Hippocampal formation (tissue), 2 donors: ENCODE measurements at places on chromosomes 3 and 15.

DNA sequence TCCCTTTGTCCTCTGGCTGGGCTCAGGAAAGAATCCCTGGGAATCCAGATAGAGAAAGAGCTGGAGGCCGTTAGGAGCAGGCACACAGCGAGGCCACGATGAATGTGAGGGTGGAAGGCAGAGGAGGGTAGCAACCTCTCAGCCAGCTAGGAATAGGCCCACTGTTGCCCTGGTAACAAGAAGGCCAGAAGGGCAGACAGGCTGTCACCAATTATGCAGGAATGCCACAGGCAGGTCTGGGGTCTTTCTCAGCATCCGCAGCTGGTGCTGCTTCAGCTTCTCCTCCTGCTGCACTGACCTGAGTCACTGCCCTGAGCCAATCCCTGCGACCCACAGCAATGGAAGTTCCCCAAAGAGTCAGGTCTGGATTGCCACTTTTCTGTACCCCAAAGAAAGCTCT, 62.8 kb upstream of the C3orf80 start:
- no peak for DNase-seq

GRCh38 chr15:65633752-65634151, 12.0 kb downstream of the SLC24A1 start:
- no peak for DNase-seq

DNA sequence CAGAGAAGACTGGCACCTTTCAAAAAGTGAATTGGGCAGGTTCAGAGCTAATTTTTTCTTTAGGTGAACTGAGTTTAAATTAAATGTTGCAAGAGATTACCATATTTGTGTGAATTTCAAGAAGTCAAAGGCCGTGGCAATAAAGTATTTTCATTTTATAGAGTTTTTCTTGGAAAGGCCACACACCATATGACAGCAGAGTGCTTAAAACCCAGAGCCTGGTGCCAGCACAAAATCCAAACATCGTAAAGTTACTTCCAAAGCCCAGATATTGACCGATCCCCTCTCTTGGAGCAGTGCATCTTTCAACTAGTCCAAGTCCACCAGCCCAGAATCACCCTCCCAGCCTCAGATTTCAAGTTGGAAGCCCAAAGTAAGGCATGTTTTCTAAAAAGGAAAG, 164.5 kb downstream of the VGLL4 start:
- DNase-seq = no peak

DNA sequence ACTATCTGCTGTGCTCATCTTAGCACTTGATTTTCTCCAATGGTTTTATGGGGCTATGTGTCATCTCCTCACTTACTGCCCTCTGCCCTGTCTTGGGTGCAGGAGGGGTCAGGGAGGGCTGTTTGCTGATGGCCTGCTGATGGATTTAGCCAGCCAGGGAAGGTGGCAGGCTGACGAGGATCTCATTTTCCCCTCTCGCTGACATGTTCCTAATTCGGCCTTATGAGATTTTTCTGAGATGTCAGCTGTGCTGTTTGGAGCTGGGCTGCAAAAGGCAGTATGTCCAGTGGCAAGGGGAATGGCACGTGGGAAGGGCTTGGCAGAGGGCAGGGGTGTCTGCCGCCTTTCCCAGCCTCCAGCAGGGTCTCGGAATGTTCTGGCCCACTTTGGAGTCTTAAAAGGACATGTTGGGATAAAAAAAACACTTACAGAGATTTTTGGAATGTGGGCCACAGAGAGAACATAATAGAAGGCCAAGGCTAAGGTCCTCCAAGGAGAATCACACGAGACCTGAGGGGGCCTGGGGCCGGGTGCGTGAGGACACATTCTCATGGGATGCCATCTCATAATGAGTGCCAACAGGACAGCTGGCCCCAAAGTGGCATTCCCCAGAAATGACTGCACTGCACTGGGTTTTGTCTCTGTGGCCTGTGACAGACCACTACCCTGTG, 303.8 kb downstream of the TLE3 start:
- DNase-seq = no peak

DNA sequence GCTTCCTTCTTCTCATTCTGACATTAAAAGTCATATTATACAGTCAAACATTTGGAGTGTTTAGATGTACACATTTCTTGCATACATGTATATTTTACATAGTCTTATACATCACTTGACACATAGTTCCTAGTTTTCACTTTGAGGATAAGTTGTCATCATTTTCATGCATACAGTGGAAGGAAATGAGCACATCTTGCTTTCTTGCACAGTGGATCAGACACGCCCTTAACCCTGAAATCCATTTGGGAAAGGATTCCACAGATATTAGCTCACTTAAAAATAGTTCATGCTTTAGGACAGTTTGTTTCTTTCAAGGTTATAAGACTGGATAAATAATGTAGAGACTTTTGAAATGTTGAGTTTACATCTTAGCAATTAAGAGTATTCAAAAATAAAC, 148.6 kb upstream of the MME start:
- no peak for DNase-seq

DNA sequence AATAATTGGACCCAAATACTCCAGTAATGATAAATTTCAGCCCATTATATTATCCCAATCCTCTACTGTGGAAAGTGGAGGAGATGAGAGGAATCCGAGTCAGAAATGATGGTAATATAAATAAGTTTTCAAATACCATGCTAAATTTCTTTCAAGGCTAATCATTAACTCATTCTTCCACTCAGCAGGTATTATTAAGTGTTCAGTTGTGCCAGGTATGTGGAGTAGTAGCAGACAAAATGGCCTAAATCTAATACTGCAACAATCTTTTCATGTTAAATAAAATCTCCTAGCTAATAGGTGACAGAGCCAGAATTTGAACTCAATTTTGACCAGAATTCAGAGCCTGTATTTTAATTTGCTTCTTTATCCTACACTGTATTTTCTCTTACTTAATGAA, 538.6 kb upstream of the ROBO2 start:
- no peak for DNase-seq

DNA sequence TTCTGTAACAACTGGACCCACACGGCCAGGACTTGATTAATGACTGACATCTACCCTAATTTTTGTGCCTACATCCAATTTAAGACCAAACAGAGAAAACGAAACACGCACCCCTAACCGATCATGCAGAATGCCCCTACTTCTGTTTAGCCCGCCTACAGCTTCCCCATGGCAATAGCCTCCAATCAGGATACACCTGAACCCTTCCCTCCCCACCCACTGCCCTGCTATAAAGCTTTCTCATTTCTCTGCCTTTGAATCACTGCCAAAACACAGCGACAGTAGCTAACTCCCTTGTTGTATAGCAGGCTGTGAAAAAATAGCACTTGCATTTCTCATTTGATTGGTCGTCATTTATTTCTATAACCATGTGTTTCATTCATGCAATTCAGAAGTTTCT, 45.2 kb upstream of the DPPA4 start:
- DNase-seq = no peak

- no peak for DNase-seq
Measured at GRCh38 chr3:134799393-134799792, 4.3 kb downstream of the EPHB1 start.

DNA sequence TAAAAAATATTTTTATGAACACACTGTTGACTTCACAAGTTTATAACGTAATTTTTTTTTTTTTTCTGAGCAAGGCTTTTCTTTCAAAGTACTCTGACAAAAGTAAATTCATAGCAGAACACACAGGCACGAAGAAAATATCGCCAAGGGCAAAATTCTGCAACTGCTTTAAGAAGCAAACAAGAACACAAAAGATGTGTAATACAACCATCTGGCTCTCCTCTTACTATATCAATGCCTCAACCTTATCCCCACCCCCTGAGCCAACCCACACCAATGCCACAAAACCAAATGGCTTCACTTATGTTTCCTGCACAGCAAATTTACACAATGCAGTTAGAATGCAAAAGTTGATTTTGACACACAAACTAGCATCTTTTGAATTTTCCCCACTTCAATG, 274.2 kb downstream of the FOXP1 start:
- no peak for DNase-seq

DNA sequence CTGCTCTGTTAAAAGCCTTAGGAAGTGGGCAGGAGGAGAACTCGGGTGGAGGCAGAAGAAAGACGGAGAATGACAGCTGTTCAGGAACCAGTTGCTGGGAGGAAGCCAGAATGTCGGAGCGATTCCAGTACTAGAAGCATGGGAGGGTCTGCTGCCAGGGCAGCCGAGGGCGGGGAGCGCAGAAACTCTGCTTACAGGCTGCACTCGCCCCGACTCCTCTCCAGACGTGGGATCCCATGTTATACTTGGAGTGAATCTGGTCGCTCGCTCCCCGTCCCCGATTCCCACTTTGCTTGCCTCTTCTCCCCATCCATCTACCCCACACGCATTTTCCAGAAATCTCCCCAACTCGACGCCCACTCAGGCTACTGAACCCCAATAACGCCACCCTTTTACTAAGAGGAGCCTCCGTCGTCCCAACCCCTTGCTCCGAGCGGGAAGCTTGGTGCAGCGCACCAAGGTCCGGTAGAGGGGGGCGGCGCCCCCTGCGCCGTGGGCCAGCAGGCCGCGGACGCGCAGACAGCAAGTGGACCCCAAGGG, 665 bp downstream of the GATM start:
- DNase-seq = peak; percentile 54

- no peak for DNase-seq
Measured at GRCh38 chr3:13790376-13791197, 89.3 kb downstream of the WNT7A start.

- no peak for DNase-seq
Measured at GRCh38 chr3:39426312-39426711, 19.8 kb downstream of the RPSA start.

- no peak for DNase-seq
Measured at GRCh38 chr3:182063742-182064141, 352.0 kb downstream of the SOX2 start.

GRCh38 chr15:100464256-100464655, 64.5 kb downstream of the CERS3 start:
- no peak for DNase-seq

GRCh38 chr3:181808053-181808452, 96.3 kb downstream of the SOX2 start:
- DNase-seq = no peak

- DNase-seq = no peak
Measured at GRCh38 chr15:78139578-78139977, 8.3 kb upstream of the CIB2 start.

DNA sequence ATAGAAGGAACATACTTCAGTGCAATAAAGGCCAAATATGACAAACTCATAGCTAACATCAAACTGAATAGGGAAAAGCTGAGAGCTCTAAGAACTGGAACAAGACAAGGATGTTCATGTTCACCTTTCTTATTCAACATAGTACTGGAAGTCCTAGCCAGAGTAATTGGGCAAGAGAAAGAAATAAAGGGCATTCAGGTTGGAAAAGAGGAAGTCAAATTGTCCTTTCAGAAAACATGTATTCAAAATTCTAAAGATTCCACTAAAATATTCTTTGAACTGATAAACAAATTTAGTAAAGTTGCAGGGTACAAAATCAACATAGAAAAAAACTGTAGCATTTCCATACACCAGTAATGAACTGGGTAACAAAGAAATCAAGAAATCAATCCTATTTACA, 12.2 kb upstream of the ZNF197 start:
- DNase-seq = no peak

GRCh38 chr3:46214751-46215352, 6.7 kb upstream of the CCR1 start:
- no peak for DNase-seq

DNA sequence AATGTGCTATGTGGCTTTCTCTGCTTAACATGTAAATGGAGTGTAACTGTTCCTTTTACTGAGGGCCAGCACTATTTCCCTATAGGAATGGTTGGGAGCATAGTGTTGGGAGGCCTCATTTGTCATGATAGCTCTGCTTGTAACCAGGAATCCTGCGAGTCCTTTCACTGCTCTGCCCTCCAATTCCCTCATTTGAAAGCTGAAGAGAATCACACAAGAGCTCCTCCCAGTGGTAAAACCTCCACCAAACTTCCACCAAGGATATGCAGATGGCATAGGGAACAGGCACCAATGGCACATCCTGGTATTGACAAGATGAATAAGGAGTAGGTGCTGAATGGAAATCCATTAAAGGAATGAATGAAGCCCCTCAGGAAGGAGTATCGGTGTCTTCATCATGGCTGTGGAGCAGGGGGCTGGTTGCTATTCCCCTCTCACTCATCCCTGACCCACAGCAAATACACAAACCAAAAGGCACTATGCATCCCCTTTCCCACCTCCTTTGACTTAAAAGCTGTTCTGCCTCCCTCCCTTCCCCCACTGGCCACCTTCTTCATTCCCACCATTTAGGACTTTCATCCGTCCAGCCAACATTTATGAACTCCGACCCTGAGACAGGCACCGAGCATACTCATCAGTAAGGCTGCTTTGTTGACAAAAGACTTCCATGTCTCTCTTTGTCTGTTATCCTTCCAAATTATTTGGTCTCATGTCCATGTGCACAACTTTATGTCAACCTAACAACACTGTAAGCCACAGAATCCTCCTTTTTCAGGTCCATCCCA, 560.8 kb downstream of the FOXP1 start:
- peak; percentile 50 for DNase-seq

GRCh38 chr3:124057420-124057819, 65.5 kb upstream of the ROPN1 start:
- no peak for DNase-seq

DNA sequence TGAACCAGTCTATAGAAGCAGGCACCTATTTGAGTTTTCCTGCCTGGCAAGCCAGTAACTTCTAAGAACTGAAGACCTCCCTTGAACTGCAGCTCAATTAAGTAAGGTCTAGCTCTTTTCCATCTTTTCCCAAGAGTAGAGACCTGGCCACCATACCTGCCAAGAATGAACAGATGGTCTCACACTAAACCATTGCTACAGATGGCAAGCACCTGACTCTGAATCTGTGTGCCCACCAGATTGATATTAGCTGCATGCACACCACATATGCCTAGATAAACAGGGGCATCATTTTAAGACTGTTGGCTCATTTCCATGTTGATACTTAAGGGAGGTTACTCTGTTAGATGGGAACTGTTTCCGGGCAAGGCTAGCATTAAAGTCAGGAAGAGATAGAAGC, 34.8 kb upstream of the GSK3B start:
- no peak for DNase-seq

- no peak for DNase-seq
Measured at GRCh38 chr3:33196538-33196937, 22.1 kb downstream of the SUSD5 start.

GRCh38 chr15:101087172-101087769, 164.6 kb downstream of the CHSY1 start:
- DNase-seq = no peak

DNA sequence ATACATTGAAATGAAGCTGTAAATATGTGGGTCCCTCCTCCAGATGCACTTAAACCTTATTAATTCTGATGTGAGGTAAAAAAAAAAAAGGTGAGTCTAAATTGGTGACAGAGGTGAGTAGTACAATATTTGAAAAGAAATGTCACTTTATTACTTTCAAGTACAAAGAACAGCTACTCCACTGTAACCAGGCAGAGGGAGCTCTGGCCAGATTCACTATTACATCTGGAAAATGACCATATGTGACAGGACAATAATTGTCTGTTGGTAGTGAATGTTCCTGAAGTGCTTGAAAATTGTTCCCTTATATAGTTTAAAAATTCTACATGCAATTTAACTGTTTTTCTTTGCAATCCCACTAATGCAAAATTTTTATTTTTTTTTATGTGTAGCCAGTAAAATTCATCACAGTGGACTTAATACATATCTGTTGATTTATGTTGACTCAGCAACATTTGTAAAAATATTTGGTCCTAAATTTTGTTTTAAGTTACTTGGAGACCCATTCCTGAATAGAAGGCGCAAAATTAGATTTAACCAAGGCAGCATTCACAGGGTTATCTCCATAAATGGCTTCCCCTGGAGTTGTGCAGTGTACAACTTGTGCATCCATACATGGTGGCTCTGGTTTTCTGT, 231.9 kb upstream of the TBC1D5 start:
- no peak for DNase-seq

GRCh38 chr15:37260255-37260654, 159.9 kb upstream of the MEIS2 start:
- DNase-seq = no peak

- no peak for DNase-seq
Measured at GRCh38 chr3:151638555-151639417, 94.9 kb upstream of the AADACL2 start.
